Stimulated activated CD8-positive, alpha-beta memory T cell treated with anti-CD3 and anti-CD28 coated beads, Interleukin-7, amount 100 ng/mL, for 24 hours (primary cell): ENCODE measurements at places on chromosomes 12 and 14.

DNA sequence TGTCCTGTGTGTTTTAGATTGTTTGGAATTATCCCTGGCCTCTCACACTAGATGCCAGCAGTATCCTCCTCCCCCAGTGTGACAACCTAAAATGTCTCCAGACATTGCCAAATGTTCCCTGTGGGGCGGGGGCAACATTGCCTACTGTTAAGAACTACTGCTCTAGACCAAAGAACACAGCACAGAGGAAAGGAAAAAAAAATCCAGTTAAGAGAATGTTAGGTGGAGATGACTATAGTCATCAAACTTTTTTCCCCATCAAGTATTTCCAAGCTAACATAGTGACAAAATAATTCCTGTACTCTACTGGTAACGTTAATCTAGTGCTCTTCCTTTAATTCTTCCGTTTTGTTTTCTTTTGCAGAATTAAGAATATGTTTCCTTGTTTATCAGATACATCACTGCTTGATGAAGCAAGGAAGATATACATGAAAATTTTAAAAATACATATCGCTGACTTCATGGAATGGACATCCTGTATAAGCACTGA is 3.5 kb downstream of the CDKN1B start:
- no peak for DNase-seq

GRCh38 chr12:95118788-95119179 is 45.4 kb upstream of the NR2C1 start:
- DNase-seq: no peak

- peak; percentile 25 for DNase-seq
Measured at GRCh38 chr12:49288412-49288853, 6.5 kb upstream of the PRPH start.

DNA sequence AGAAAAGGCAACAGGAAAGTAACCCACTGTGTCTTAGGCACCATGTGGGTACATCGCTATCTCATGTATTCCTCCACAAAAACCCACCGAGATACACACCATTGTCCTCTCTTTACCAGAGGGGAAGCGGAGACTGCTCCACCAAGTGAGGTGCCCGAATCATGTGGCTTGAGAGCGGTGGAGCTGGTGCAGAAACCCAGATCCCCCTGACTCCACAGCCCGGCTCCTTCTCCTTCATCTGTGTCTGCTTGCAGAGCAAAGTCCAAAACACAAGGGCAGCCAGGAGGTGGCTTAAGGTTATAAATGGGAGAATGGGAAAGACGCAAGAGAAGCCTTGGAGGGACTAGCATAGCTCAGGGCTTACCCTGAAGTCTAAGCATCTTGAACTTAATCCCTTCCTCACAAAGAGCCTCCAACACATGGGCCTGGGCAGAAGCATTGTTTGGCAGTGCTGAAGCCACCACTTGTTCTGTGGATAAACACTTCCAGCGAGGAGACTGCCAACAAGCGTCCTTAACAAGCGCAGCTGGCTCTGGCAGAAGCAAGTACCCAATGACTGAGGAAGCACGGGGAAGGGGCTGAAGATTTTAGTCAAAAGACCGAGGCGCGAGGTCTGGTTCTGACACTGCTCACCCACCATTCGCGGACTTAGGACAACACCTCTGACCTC is 83.0 kb downstream of the TTC7B start:
- no peak for DNase-seq

DNA sequence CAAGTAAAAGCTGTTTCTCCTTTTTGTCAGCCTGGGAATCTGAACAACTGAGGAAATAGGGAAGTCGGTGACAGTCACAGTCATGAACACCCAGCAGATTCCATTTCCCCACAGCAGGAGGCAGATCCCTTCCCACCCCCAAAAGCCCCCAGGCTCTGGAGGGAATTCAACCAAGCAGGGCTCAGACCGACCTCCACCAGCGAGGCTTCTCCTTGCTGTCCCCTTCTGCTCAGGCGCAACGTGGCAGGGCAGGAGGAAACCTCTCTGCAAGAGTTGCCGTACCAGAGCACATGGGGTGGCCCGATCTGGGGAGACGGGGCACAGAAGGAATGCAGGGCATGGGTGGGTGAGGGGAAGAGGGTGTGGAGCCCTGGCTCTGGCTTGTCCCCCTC is 319 bp downstream of the GALNT6 start:
- no peak for DNase-seq

GRCh38 chr12:7112041-7112440 is 3.0 kb upstream of the C1RL start:
- DNase-seq: no peak

DNA sequence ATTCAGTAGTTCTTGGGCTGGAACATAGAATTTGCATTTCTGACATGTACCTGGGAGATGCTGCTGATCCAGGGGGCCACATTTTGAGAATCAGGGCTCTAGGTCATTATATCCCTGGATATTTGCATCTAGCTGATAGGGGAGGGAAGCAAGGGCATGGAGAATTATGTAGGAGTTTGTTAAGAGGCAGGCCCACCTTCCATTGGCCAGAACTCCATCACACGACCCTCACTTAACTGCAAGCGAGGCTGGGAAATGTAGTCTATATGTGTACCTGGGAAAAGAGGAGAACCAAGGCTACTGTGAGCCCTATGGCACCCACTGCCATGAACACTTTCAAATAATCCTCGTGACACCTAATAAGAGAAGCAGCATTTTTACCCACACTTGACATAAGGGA is 657.6 kb downstream of the MED13L start:
- no peak for DNase-seq

- no peak for DNase-seq
Measured at GRCh38 chr12:113260636-113261300, 39.5 kb downstream of the TPCN1 start.

DNA sequence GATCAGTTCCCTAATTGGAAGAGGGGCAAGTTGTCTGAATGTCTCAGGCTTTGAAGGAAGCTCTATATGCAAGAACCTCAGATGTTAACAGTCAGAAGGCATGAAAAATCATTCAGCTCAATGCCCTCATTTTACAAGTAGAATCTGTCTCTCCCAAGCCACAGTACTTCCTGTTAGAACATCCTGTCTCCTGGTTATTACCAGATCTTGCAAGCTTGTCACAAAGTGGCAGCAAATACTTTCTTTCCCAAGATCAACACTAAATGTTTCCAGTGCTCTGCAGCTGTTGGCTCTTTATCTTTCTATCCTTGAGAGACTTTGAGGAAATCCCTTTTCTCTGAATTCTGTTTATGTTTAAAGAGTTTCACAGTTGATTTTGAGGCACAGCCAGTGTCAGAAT is 235.5 kb downstream of the AKAP6 start:
- no peak for DNase-seq
